Sigmoid colon (tissue), 7 donors: ENCODE measurements at places on chromosomes 11 and 22. TPM values are rescaled to one million over a fixed set of nuclear protein-coding genes. Genes with fewer than 3 reads are reported as not detected.

SLC6A5 gene
- total RNA-seq = not detected

APOA5 gene
- not detected for total RNA-seq

PDXP gene
- total RNA-seq = 11.5 TPM

EXPH5 gene
- total RNA-seq = 0.55 TPM

DNA sequence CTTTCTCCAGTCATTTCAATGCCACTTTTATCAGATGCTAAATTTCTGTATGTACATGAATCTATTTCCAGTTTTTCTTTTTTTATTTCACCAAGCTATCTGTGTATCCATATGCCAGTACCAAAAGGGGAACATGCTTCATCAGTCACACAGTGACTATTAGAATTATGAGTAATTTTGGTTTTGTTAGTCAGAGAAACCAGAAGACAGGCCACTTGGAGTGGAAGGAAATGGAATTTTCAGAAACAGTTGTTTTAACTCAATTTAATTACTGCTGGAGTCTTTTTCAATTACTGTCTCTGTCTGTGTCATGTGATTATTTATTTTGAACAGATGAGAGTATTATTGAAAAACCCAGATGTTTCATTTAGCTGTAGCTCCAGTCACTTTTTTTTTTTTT, 84.6 kb upstream of the ANO3 start:
- no peak for DNase-seq

GRCh38 chr11:35261197-35261596, 122.2 kb downstream of the CD44 start:
- no peak for DNase-seq

GRCh38 chr22:30104501-30105156, 24.4 kb downstream of the HORMAD2 start:
- DNase-seq = no peak

DNA sequence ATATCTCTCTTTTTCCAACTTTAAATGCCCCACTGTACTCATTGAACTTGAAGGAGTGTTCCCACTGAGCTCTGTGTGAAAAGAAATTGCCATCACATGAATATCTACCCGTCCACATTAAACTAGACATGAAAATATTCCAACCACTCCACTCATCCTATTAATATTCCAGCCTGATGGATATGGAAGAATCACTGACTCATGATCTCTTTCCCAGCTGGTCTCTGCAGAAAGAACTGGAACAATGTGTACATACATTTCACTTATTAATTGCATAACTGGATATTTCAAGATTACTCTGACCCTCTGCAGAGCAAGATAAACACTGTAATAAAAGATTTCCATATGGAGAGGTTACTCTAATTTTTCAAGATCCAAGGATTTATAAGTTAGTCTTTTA, 711.1 kb upstream of the LRRC4C start:
- no peak for DNase-seq

DNA sequence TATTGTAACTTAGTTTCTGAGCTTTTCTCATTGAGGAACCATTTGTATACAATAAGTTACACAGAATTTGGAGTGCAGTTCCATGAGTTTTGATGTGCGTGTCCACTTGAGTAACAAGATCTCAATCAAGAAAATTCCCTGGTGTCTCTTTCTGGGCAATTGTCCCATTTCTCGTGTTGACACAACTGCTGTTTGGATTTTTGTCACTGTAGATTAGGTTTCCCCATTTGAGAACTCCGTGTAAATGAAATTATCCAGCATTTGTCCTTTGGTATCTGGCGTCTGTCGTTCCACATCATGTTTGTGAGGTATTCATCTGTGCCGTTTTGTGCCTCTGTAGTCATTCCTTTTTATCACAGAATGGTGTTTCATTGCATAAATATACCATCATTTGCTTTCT, 547.0 kb downstream of the TBC1D22A start:
- no peak for DNase-seq
